ENCODE measurements at places on chromosomes 2 and 18.

DNA sequence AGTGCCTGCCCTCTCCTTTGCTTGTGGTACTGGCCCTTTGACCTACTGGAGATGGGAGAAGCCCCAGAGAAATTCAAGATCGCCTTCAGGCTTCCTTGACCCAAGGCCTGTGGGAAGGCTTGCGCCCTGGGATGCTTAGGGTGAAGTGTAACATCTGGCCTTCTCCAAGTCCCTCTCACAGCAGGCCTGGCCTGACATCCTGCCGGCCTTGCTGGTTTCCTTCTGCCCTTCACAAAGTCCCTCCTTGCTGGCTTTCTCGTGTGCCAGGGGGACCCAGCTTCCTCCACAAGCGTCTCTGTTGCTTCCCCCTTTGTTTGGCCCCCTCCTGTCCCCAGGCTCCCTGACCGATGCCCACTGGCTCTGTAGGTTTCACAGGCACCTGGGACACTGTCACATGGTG, 26.4 kb downstream of the TCF7L1 start:
- DNase-seq, result no peak

DNA sequence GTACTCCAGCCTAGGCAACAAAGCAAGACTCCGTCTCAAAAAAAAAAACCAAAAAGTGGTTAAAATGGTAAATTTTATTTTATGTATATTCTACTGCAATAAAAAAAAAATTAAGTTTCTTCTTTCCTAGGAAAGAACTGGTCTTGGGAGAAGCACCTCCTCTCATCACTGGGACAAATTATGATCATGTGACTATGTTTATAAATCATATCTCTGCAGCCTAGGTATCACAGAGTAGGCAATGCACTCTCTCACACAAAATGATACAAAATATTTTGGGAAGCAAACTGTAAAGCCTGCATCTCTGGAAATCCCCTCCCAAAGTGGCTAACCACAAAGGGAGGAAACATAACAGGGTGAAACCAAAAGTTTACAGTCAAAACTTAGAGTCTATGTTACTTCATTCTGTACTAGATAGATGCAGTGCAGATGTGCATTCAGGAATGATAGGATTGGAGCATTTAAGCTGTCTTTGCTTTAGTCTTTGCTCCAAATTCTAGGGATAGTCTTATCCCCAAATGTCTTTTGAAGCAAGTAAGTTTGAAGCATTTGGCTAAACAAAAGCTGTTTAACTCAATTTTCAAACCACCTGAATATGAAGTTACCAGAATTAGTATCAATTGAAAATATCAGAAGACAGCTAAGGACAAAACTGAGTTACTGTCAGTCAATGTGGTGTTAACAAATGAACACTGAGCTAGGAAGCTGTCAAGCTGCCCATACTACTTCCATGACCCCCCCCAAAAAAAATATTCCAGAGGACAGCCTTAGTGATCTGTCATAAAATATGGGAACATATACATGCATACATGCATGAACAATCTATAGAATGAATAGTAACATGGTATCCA, 21.1 kb upstream of the MALT1 start:
- DNase-seq, result no peak

- DNase-seq, result no peak
Observed at GRCh38 chr2:186274936-186275575, 211.0 kb upstream of the ZC3H15 start.

DNA sequence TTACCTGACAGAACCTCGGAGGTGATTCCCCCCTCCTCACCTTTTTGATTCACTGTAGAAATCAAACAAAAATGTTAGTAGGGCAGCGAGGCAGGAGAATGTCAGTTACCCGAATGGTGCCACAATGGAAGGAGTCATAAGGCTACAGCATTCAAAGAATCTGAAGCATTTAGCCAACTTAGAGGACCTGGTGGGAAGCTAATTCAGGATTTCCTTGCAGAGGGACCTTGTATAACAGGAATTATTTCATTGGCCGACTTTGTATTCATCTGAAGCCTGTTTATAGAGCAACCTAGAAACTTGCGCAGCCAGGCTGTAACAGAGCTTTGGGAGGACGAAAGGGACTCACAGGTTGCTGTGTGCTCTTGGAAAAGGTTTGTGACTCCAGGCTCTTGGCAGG, 129.1 kb upstream of the MMADHC start:
- no peak for DNase-seq
